Activated T-cell treated with anti-CD3 and anti-CD28 coated beads, Interleukin-2, amount 50 U/mL, for 4 hours (primary cell): ENCODE measurements at places on chromosomes 3 and 15. TPM values are rescaled to one million over a fixed set of nuclear protein-coding genes. Genes with fewer than 3 reads are reported as not detected.

GRCh38 chr15:73951601-73952000 lies 25.3 kb downstream of the LOXL1 start:
- DNase-seq: no peak

DNA sequence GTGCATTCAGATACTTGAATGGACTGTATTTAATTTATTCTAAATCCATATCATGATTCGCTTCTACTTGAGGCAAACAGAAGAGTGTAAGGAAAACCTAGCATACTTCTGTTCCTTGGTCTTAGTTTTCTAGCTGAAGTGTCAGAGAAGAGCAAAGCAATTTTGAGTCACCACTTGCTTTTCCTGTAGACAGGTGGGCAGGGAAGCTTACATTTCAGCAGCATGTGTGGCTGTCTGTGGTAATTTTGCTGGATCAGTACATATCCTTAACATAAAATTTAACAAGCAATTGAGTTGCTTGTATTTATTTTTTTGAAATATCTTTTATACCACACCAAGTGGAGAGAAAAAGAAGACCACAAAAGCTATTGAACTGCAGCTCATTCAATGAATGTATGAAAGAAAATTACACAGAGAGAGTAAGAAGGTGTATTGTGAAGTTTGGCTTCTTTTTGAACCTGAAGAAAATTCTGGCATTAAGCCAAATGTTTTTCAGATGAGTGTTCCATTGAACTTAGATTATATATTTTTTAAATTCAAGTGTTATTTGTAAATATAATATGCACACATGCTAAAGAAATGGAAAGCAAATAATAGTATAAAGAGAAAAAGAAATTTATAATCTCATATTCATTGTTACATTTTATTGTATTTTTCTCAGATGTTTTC lies 747.6 kb downstream of the NAALADL2 start:
- DNase-seq: no peak

DNA sequence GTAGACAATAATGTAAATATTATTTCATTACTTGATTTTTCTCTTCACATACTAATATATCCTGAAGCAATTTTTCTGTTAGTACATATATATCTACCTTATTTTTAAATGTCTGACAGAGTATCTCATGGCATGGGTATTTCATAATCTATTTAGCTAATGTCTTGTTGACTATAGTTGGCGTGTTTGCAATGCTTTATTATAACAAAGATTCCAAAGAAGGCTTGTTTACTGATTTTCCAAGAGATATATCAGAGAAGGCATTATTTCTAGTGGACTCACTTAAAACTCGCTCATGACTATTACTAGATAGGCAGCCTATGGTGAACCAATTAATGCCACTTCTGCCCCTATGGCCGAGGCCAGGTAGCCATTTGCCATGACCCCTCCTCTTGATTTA lies 152.4 kb upstream of the RORA start:
- DNase-seq: no peak

DNA sequence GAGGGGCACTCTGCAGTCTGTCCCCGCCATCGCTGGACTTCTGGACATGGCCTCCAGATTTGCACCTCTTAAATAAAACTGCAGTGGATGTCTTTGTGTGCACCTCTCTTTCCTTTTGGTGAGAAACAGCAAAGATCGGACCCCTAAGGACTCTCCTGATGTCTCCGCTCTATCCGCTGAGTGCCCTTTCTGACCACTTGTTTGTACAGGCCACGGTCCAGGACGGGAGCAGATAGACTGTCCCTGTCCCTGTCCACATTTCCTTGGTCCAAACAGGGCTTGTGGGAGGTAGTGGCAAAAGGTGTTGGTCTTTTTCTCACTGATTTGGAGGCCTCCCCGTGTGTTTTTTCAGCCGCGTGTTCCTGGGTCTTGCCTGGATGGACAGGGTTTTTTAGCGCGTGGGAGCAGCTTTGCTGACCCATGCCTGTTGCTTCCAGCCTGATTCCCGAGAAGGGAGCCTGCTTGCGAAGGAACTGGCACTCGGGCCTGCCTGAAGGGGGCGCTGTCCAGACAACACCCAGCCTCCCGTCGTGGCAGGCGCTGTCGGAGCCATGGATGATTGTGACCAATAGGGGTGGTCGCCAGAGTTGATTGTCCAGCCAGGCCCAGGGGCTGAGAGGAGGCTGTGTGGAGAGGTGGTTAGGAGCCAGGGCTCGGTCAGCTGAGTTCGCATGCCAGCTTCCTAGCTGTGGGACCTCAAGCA lies 13.2 kb upstream of the STAB1 start:
- no peak for DNase-seq

GRCh38 chr15:27486683-27487647 lies 516.0 kb downstream of the GABRG3 start:
- DNase-seq: no peak

- DNase-seq: no peak
These were observed 57.1 kb upstream of the MBNL1 start for GRCh38 chr3:152211655-152212054.

- no peak for DNase-seq
These were observed 2.5 kb downstream of the AMOTL2 start for GRCh38 chr3:134371542-134372324.

The LEKR1 gene
- total RNA-seq: 0.30 TPM

The USP13 gene
- total RNA-seq: 9.1 TPM

The ZNF621 gene
- 11.1 TPM for total RNA-seq

The AGBL1 gene
- total RNA-seq: not detected

The OXTR gene
- total RNA-seq: 0.41 TPM

The CTXN2 gene
- not detected for total RNA-seq
